Hippocampal formation (tissue), 2 donors: ENCODE measurements at places on chromosomes 4 and X.

DNA sequence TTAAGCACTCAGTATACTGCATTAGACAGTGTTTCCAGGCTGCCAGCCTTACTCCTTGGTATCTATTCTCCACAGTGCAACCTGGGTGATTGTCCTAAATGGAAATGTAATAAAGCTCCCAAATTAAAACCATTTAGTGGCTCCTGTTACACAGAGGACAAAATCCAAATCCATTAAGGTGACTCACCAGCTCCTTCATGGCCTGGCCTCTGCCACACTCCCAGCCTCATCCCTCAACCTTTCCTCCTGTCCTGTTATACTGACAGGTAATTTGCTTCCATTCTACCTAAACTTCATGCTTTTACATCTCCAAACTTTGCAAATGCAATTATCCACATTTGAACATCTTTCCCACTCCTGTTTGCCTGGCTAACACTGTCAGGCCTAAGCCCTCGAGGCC is 140.3 kb downstream of the INPP4B start:
- no peak for DNase-seq

DNA sequence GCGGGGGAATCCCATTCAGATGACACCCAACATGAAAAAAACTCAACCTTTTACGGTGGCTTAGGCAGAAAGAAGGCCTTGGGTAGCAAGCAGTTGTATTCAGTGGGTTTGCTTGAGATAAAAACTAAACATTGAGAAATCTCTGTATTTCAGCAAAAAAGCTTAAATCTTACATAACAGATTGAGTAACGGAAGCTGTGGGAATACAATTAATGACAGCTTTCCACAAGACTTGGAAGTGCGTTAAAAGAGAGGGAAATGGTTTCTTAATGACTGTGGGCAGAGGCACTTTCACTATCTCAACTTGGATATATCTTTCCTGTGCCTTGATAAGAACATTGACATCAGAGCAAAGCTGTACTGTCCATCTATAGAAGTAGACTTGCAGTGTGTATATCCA is 418.5 kb upstream of the HS3ST1 start:
- DNase-seq, result no peak

GRCh38 chr4:84063619-84064018 is 435.5 kb downstream of the NKX6-1 start:
- no peak for DNase-seq

GRCh38 chrX:153636716-153637115 is 10.3 kb upstream of the DUSP9 start:
- no peak for DNase-seq

DNA sequence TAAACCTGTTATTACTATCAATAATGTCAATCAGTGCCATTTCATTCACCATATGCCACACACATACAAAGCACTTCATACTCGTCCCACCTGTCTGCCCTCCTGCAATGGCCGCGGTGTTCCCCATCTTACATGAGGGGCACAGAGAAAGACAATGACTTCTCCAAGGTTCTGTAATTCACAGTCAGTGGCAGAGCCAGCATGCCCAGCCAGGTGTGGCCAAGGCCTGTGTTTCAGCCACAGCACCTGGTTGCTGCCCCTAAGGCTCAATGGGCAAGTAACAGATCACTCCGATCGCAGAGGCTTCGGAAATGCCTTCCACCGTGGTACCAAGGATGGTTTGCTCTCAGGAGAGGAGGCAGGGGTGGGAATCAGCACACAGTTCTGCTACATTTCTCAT is 10.9 kb downstream of the AFAP1 start:
- DNase-seq, result no peak

DNA sequence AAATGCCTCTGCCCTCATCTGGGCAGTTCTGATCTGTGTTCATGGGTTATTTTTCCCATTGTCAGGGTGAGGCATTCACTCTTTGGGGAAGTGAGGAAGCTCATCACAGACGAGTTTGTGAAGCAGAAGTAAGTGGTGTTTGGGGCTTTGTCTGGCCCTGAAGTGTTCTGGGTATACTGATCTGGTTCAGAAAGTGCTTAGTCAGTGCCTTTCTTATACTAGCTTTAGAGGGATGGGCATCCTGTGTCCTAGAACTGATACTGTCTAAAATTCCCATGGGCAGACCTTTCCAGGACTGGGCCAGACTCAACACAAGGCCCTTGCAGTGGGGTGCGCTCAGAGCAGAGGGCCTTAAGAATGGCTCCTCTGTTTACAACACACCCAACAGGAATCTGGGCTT is 6.4 kb downstream of the TRO start:
- DNase-seq, result no peak

GRCh38 chr4:187903700-187904099 is 91.9 kb upstream of the ZFP42 start:
- no peak for DNase-seq
